ENCODE measurements at places on chromosomes 6 and 20.

DNA sequence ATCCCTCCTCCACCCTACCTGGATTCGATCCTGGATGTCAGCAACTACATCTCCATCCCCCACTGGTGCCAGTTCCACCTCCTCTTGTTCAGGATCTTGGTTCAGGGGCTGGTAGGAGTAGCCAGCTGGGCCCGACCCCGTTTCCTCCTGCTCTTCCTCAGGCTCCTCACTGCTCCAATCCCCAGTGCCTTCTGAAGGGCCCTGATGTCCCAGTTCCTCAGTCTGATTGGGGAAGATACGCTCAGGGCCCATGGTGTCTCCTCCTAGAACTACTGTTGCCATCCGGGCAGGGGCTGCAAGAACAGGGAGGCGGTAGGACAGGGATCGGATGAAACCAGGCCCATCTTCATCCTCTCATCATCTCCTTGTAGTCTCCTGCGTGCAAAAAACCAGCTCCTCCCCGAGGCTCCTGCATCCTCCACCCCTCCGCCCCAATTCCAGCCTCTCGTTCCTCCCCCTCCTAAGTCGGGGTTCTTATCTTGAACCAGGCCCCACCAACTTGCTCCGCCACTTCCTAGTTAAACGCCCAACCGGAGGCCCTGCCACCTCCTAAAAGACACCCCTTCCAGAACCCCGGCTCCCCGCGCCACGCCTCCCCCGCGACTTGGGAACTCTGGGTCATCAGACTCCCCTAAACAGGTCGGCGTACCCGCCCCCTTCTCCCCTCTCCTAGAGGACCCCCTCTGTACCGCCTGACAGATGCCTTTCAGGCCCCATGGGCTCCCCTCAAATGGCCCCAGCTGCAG, 476 bp downstream of the MEA1 start:
- DNase-seq: no peak

GRCh38 chr6:5471637-5472398, 210.5 kb downstream of the FARS2 start:
- no peak for DNase-seq

DNA sequence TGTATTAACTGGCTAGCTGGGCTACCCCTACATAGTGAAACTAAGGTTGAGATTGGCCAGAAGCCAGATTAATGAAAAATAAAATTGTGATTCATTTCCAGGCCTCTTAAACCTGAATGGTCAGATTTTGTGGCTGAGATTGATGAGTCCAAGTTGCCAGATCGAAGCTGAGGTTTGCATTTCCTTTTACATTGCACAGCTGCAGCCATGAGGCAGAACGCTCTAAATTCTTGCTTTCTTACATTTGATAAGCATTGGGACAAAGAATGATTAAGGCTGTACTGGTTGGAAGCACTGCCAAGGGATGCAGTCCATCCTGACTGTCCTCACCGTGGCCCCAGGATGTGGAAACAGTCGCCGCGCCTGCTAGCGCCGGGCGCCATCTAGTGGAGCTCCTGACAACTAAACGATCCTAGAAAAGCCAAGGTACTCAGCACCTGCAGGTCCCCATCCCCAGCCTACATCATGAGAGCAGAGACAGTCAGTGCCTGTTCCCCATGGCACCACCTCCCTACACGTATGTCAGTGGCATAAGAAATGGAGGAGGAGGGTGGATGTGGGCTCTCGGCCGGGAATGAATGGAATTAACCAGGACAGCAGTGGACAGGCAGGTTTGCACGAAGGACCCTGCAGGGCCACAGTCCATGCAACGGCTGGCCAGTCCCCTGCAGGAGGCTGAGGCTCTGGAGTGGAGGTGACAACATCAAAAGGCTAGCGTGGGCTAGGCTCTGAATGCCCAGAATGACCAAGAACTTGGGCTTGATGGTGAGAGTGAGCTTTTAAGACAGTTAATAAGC, 19.0 kb downstream of the PXDC1 start:
- DNase-seq: peak; percentile 59

DNA sequence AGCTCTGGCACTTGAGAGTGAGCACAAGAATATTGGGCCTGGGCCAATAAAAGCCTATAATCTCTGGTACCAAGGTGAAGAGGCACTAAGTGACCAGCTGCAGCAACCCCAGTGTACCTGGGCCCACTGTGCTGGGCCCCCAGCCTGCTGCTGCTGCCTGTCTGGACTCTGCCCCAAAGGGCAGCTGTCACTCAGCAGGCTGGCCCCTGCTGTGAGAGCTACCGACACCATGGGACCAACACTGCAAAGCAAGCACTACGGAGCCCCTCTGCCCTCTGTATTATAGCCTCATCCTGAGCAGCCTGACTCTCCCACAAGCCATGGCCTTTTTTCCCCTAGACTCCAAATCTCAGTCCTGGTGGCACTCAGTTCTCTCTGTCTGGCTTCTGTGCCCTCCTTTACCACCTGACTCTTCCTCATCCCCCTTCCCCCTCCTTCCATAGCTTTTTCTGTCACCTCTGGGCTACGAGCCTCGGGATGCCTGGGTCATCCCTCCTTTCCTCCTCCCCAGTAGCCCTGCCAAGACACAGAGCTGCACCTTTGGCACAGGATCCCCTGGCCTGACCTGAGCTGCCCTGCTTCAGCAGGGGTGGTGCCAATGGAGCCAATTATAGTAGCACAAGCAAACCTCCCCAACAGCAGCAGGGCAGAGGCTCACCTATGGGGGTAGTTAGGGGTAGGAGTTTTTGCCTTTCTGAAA, 14.2 kb downstream of the RRP36 start:
- no peak for DNase-seq

DNA sequence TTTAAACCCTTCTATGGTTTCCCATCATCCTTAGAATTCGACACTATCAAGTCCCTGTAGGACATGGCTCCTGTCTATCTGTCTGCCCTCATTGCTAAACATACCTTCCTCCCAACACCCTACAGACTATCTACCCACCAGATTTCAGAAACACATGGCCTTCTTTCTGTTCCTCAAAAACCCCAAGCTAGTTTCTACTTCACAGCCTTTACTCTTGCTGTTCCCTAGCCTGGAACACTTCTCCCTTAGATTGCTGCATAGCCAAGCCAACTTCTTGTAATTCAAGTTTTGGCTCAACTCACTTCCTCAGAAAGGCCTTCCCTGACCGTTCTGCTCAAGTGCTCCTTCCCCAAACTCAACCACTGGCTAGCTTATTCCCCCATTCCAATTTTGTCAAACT, 156.2 kb downstream of the BTBD9 start:
- DNase-seq: no peak

GRCh38 chr20:19817017-19817416, 59.0 kb downstream of the RIN2 start:
- DNase-seq: no peak

GRCh38 chr20:17794400-17794799, 94.6 kb downstream of the BANF2 start:
- no peak for DNase-seq
